ENCODE measurements at places on chromosomes 5 and 9. TPM values are rescaled to one million over a fixed set of nuclear protein-coding genes. Genes with fewer than 3 reads are reported as not detected.

SGCD gene
- 10.6 TPM for total RNA-seq

PLAC8L1 gene
- not detected for total RNA-seq

FGF1 gene
- total RNA-seq = 7.7 TPM

PHPT1 gene
- 79.8 TPM for total RNA-seq

NUTM2F gene
- not detected for total RNA-seq

PCDHA2 gene
- total RNA-seq = not detected

PCDHA3 gene
- total RNA-seq = under 0.01 TPM

PPP2R2B gene
- not detected for total RNA-seq

ACTBL2 gene
- total RNA-seq = 1.7 TPM

TUT7 gene
- total RNA-seq = 33.3 TPM

BHMT gene
- total RNA-seq = not detected

KCNT1 gene
- not detected for total RNA-seq

IL11RA gene
- 6.9 TPM for total RNA-seq

BARX1 gene
- total RNA-seq = not detected

RNF208 gene
- total RNA-seq = not detected

PCDHB8 gene
- total RNA-seq = 0.18 TPM

UGT3A1 gene
- not detected for total RNA-seq

GRCh38 chr9:103319979-103320378 is 324.8 kb downstream of the CYLC2 start:
- no peak for DNase-seq

GRCh38 chr9:8823131-8823895 is 1023.7 kb upstream of the DMAC1 start:
- DNase-seq = no peak

- no peak for DNase-seq
These were observed 8.3 kb upstream of the MED7 start for GRCh38 chr5:157150995-157151394.

DNA sequence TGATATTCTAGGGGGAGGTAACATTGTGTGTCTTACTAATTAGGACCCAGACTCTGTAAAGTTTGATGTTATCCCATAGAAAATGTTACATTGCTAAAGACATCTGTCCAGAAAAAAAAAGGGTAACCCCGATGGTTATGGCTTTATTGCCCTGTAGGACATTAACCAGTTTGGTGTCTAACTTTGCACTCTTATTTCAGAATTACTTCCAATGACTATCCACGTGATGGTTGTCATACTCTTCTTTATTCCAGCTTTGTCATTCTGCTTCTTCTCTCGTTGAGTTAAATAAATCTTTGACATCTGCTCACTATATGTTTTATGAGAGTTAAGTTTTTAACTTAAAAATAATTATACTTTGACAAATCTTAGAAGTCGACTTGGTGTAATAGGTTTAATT is 180.4 kb upstream of the ANKRD55 start:
- no peak for DNase-seq

- DNase-seq = no peak
These were observed 170.0 kb downstream of the PAPPA start for GRCh38 chr9:116323571-116323970.

DNA sequence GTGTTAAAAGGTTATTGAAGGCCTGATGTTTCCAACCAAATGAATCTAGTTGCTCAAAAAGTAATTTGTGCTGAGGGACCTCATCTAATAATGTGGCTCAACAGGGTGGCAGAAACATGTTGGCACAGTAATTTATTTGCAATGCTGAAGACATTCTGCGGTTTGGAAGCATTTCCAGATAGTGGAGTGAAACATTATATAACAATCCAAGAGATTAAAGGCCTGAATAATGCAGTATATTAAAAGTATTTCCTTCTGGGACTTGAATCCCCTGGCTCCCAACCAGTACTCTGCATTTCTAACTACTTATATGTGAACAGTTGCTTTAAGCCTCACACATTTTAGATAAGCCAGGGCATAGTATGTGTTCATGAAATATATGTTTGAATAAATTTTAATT is 25.9 kb upstream of the ALDH1A1 start:
- DNase-seq = no peak

DNA sequence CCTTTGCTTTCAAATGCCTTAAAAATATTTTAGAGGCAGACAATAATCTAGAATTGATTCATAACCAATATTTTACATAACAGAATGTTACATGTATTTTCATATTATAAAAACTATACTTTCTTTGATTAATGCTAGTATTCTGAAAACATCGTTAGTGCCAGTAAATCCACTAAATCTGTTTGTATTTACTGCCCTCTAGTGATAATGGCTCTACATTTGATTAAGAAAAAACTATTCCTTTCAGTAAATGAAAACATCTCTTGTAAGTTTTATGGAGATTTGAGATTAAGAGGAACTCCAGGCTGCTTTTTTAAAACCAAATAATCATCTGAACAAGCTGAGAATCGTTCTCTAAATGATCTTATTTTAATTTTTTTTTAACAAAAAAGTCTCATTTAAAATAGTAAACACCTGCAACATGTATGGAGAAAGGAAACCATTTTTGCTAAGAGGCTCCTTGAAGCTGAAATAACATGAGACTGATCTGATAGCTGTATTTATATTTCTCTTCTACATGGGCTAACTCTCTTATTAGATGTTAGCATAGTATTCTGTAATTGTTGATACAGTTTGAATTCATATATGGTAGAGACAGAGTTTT is 424.7 kb downstream of the RAB3C start:
- DNase-seq = peak; percentile 39

DNA sequence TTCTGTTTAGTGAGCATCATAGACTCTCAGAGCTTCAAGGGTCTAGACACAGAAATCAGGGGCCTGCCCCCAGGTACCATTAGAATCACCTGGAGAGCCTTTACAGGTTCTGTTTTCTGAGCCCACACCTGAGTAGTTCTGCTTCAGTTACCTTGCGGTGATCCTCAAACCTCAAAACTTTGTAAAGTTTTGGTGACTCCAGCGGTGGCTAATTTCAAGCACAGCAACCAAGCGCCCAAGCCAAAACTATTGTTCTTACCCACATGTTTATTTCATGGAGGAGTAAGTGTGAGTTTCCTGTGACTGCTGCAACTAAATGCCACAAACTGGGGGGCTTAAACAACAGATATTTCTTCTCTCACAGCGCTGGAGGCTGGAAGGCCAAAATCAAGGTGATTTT is 108.9 kb downstream of the FOXD1 start:
- DNase-seq = no peak

DNA sequence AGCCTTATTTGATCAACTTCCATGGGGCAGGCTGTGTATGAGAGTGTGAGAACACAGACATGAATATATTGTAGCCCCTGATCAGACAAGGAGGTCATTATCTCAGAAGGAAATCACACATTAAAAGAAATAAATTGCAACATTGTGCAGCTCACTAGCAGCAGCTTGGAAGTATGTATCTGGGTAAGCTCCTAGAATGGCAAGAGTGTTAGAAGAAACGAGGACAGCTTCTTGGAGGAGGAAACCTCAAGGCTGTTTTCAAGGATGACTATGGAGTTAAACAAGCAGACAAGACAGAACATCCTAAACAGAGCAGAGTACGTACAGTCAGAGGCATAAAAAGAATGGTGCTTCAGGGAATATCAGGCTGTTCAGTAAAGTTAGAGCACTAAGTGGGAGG is 511.0 kb downstream of the SLCO4C1 start:
- no peak for DNase-seq

DNA sequence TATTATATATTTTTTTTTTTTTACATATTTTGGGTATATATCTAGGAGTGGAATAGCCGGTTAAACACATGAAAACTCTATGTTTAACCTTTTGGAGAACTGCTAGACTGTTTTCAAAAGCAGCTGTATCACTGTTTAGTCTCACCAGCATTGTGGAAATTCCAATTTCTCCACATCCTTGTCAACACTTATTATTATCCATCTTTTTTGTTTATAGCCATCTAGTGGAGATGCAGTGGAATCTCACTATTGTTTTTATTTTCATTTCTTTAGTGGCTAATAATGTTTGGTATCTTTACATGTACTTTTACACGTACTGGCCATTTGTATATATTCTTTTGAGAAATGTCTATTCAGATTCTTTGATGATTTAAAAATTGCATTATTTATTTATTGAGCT is 22.7 kb upstream of the CCDC180 start:
- DNase-seq = no peak

DNA sequence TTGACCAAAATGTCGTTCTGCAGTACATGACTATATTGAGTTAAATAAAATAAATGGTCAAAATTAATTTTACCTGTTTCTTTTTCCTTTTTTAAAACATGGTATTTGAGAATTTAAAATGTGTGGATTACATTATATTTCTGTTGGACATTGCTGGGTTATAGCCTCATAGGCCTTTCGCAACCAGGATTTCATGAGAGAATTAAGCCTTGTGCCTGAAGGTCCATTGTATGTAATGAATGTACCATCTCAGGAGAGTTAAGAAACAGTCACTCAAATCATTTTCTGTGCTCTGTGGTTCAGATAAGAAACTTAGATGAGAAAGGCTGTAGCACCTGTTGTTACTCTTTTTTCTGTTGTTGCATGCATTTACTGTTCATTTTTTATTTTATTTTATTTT is 103.5 kb downstream of the ANGPTL2 start:
- DNase-seq = peak; percentile 49

- no peak for DNase-seq
These were observed 6.2 kb upstream of the MYORG start for GRCh38 chr9:34382879-34383278.

DNA sequence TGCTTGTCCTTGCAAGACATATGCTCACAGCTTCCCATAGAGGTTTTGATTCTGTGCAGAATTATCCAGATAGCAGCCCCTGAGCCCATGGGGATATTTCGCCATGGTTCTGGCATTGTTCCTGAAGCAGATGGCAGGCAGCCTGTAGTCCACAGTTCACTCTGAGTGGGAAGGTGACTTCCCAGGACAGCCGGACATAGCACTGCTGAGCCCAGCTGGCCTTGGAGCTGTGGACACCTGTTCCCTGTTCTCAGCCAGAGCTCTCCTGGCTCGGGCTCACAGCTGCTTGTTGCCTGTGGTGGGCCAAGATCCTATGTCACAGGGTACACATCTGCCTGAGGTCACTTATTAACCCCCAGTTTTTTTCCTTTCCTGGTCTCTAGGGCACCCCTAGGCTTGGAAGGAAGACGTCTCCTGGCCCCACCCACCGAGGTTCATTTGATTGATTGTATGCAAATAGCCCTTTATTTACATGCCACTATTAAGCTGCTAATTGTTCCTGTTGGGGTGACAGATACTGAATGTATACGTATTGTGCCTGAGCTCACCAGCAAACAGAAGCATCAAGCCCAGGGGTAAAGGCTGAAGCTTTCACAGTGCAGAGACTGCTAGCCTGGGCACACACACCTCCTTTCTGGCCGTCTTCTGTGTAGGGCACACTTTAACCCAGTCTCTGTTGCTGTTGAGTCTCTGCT is 96.6 kb upstream of the DMRT1 start:
- no peak for DNase-seq

DNA sequence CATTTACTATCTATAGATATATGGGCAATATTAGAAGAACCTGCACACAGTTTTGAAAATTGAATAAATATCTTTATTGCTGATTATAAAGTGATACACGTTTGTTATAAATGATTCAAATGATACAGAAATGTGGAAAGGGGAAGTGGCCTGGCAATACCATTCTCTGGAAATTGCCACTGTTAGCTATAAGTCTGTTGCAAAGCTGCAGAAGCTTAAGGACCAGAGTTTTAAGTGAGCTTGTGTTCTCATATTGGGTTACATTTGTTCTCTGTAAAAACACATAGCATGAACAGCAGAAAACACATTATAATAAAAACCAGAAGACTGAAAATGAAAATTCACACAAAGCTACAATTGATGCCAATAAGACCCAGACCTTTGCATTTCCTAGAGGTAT is 59.6 kb downstream of the RASGRF2 start:
- DNase-seq = no peak

- no peak for DNase-seq
These were observed 91.9 kb upstream of the TLR4 start for GRCh38 chr9:117612317-117612716.

- DNase-seq = peak; percentile 56
These were observed 16.2 kb downstream of the PBX3 start for GRCh38 chr9:125763394-125763801.

- DNase-seq = no peak
These were observed 8.4 kb upstream of the SAP30L start for GRCh38 chr5:154437281-154437965.

- no peak for DNase-seq
These were observed 531.8 kb upstream of the DAP start for GRCh38 chr5:11292648-11293356.

- DNase-seq = no peak
These were observed 14.1 kb upstream of the MARCOL start for GRCh38 chr5:148224117-148224742.

DNA sequence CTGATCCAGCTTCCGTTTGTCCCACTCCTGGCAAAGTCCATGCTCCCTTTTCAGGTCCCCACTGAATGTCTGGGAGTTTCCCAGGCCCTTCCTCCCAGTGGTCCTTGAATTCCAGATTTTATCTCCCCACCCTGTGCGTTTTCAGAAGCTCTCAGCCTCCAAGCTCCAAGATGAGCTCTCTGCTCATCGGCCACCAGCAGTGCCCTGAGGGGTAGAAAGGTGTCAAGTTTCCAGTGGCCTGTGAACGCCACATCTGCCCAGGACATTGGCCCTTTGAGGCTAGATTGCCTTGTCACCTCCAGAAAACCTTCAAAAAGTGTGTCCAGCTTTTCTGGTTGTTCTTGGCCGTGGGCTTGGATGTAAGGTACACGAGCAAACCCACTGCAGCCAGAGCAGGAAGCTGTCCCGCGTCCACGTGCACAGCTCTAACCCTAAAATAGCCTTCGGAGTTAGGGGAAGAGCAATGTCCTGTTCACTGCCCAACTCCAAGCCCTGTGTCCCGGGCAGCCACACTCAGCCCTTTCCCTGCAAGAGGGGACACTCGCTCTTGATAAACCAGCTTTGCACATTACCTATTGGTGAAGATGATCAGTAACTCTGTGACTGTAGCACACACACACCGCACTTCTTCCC is 10.9 kb upstream of the LRRC14B start:
- no peak for DNase-seq

DNA sequence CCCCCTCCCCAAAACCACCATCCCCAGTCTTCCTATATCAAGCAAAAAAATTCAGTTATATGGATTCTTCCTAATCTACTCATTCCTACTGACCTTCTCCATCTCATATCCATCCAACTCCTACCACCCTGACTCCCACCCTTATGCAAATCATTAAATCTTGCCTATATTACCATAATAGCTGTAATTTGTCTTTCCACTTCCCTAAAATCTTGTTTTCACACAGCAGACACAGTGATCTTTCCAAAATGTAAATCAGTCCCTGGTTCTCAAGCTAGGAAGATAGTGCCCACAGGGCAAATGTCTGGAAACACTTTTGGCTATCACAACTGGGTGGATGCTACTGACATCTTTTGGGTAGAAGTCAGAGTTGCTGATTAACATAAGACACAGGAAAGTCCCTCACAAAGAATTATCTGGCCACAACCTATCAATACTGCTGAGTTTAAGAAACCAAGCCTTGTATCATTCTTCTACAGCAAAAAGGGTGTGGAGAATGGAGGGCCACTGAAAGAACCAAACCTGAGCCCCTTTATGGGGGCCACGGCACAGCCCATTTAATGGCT is 1.4 kb downstream of the SRA1 start:
- DNase-seq = no peak
